ENCODE measurements at places on chromosomes 6 and 20.
A peak's percentile ranks its signal among the peaks of the same experiment; 100 is the strongest.

DNA sequence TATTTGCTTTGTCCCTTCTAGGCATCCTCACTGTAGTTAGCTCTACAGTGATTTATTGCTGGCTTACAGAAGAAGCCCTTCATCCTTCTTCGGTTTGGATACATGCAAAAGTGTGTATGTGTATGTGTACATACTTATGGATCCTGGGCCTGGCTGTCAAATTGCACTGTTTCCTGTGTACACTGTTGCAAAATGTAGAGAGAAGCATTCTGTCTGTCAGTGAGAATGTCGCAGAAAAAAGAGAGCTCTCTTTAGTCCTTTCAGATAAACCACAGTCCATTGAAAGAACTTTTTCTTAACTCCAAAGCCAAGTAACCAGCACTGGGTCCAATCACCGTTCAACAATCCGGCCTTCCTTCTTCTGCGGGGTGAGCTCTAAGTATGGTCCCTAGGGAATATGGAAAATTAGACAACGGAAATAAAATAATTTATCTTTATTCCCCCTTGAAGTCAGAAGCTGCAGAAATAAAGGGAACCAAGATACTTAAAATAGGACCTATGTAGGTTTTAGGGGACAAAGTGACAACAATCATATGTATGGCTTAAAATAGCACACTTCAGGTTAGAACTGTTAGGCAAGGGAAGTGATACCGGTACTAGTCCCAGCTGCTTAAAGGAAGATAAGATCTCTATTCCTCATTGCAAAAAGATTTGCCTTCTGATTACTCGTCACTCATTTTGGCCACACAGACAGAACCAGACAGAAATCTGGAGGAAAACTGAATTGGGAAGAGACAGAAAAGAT, 107.0 kb downstream of the CD83 start:
- no peak for DNase-seq

- no peak for DNase-seq
These were observed 68.7 kb downstream of the POPDC3 start for GRCh38 chr6:105111105-105111504.

DNA sequence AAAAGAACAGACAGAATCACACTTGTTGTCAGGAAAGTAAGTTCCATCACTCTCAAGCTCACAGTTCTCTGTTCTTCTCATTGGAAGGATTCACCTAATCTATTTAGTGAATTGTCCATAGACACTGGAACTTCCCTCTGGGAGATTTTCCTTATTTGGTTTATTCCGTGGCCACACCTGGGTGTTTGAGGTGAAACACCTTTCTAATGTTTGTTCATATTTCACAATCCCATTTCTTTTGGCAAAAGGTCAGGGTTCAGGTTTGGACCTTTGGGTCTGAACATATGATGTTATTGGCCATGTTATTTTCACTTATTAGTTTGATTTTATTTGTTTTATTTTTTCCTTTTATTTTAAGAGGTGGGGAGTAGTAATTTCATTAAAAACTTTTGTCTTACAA, 4.0 kb downstream of the MAS1L start:
- DNase-seq, result no peak

DNA sequence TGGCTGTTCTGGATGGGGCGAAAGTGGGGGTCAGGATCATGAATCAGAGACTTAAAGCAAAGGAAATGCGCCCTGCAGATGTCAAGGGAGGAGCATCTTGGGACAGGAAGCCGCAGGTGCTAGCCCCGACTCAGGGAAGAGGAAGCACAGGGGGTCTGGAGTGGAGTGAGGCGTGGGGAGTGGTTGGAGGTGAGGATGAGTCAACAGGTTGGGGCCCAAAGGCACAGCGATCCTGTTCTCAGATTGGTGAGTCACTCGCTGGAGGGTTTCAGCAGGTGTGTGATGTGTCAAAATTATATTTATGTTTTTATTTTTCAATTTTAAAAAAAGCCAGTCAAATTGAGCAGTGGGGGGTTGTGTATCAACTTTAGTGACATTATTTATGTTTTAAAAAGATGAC, 19.0 kb downstream of the PACSIN1 start:
- DNase-seq, result peak; percentile 49

- no peak for DNase-seq
These were observed 5.2 kb upstream of the ADRM1 start for GRCh38 chr20:62297449-62298227.

- DNase-seq, result no peak
These were observed 9.0 kb downstream of the EXOC2 start for GRCh38 chr6:683742-684440.

DNA sequence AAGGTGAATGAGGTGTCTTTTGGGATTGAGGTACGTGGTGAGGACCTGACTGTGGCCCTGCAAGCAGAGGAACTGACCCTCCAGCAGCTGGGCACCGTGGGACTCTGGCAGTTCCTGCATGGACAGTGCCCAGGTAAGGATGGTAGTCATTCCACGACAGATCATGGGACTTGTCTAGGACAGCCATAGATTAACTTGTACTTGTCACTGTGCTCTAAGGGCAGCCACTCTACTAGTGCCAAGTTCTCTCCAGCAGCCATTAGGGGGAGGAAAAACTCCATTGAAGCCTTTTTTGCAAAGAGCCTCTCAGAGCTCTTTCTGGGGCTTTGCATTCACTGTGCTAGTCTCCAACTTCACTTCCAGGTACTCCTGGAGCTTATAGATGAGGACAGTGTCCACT, 20.4 kb downstream of the TAF11 start:
- no peak for DNase-seq

DNA sequence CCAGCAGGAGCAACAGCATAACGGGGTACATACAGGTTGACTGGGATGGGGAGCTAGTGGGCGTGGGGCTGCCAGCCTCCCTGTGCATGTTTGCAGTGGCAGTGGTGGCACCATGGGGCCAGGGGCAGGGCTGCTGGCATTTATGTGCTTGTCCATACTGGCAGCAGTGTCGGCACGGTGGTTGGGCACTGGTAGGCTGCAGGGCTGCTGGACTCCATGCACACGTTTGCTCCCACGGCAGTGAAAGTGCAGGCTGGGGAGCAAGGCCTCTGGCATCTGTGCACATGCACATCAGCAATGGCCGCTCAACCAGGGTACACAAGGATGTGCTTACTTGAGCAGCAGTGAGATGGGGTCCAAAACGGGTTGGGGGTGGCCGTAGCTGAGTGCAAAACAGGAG, 159.5 kb upstream of the KHDRBS2 start:
- DNase-seq, result no peak

GRCh38 chr6:168292826-168293225, 26.8 kb downstream of the DACT2 start:
- no peak for DNase-seq

All from CD4-positive, alpha-beta T cell treated with Interleukin-4 for 1 hour (primary cell).